ENCODE measurements at places on chromosomes 6 and 20.

DNA sequence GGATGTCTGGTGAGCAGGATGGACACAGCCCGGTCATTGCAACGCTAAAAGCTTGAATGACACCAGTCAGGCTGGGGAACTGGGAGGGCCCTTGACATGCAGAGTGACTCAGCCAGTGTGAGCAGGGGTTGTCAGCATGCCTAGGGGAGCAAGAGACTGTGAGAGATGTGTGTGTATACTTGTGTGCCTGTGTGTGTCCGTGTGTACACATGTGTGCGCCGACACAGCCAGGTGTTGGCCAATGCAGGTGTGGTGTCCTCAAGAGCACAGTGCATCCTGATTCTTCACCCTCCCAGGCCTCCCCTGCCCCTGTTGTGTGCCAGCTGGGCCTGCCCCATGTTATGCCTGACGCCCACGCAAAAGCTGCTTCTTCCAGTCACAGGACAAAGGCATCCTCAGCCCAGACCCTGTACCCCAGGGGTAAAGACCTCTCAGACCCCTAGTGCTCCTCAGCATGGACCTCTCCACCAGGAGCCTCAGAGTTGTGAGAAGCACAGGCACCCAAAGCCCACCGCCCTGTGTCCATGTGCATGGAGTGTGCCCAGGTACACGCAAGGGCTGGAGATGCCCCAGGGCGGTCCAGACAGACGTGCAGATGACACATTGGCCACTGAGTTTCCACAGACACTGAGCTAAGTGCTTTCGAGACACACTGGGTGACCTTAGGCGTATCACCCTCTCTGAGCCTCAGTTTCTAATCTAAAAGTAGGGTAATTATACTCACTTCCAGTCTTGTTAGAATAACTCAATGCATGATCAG, 16.6 kb downstream of the NRSN2 start:
- DNase-seq, result no peak

GRCh38 chr20:53149890-53150205, 177.7 kb downstream of the TSHZ2 start:
- no peak for DNase-seq

- DNase-seq, result no peak
Observed at GRCh38 chr20:60868316-60868891, 383.7 kb upstream of the CDH4 start.

DNA sequence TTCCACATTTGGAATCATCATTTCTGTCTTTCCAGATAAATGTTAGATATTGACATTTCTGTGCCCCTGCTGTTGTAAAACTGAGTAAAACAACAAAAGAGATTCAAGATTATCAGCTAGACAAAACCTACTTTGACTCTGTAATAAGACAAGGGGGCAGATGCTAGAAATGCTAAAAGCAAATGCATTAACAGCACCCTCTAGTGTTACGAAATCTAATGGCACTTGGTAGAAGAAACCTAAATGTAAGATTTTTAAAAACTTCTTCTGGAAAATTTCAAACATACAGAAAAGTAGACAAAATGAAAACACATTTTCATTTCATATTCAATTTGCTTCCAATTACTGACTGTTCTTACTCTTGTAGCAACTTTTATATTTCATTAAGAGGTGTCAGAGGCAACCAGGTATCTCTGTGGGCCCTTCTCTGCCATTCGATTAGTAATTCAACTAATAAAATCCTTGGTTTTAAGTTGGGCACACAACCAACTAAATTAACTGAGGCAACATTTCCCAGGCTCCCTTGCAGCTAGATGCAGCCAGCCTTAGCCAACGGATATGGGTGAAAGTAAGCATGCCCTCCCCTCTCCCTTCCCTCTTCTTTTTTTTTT, 45.0 kb downstream of the SLC23A2 start:
- DNase-seq, result no peak

DNA sequence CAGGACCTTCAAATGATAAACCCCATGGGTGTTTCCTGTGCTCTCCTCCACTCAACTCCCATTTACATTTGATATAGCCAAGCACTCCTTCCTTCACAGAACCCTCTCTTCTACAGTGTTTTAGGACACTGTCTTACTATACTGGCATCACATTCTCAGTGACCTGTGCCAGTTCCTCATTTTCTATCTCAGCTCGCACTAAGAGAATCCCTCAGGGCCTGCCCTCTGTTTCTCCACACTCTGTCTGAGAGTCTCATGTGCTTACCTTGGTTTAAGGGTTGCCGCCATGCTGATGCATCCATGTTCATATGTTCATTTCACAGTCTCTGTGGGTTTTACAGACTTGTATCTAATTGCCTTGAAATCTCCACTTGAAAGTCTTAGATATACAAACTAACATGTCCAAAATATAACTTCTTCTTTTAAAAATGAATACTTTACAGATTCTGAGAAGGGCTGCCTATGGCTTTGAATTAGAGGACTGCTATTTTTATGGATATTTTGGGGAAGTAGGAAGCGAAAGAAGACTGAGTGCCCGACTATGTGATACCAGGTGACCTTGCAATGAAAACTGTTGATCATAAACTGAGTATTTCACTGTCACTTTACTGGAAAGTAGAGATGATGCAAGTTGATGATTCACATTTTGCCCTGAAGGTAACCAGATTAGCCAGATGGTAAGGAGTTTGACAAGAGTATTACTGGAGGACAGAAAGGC, 153.1 kb upstream of the SIM1 start:
- DNase-seq, result no peak

DNA sequence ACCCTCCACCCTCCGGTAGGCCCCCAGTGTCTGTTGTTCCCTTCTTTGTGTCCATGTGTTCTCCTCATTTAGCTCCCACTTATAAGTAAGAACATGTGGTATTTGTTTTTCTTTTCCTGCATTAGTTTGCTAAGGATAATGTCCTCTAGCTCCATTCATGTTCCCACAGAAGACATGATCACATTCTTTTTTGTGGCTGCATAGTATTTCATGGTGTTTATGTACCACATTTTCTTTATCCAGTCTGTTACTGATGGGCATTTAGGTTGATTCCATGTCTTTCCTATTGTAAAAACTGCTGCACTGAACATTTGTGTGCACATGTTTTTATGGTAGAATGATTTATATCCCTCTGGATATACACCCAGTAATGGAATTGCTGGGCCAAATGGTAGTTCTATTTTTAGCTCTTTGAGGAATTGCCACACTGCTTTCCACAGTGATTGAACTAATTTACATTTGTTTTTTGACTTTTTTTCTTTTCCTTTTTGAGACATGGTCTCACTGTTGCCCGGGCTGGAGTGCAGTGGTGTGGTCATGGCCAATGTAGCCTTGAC, 4.5 kb downstream of the KPNA5 start:
- DNase-seq, result no peak

DNA sequence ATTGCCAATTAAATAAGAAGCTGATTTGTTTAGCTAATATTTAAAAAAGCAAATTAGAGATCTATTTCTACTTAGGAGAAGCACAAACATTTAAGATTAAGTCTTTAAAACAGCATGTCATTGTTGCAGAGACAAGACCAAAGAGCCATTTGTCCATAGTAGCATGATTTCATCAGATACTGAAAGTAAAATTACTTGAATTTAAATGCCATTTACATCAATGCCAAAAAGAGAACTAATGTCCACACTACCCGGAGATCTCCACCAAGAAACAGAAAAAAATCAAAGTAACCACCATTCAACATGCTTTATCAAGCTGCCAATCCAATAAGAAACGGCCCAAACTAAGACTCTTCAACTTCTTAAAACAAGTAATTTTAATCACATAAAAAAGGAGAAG, 15.7 kb downstream of the AURKA start:
- DNase-seq, result no peak

DNA sequence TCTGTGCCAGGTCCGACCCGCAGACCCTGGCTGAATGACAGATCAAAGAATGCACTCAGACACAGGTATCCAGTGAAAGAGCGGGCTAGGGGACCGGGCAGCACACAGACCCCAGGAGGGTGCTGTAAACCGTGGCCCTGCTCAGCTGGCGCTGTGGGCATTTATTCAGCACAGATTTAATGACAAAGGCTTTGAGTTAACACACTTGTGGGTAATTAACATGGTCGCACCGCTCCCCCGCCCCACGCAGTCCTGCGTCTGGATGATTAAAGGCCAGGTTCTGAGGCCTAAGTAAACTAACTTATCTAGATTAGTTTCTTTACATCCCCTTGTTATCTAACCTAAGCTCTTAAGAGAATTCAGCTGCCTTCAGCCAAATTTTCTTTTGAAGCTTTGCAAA, 3.5 kb downstream of the MAK start:
- DNase-seq, result no peak

GRCh38 chr20:32474009-32474716, 111.0 kb downstream of the NOL4L start:
- no peak for DNase-seq

DNA sequence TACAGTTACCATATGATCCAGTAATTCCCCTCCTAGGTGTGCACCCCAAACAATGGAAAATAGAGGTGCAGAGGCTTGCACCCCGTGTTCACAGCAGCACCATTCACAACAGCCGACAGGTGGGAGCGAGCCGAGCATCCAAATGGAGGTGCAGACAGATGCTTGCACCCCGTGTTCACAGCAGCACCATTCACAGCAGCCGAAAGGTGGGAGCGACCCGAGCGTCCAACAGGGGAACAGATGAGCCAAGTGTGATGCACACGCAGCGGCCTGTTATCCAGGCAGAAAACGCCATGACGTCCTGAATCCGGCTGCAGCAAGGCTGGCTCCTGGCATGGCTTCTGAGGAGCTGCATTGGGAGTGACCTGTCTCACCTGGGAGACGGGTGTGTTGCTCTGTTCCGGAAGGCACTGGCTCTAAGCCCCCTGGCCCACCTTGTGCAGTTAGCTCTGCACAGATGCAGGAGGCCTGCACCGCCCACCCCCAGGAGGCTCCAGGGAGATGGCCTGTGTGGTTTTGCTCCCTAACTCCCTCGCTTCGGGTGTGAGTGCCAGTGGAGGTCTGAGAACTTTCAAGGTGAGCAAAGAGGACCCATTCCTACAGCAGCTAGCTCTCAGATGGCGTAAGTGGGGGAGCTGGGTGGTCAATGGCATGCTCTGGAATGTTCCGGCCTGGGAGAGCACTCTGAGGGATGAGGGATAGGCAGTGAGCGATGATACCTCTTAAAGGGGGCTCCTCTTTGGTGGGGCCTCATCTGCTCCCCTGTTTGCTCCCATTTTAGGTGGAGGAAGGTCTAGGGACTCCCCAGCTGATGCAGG, 47.8 kb upstream of the FRMD1 start:
- DNase-seq, result no peak

DNA sequence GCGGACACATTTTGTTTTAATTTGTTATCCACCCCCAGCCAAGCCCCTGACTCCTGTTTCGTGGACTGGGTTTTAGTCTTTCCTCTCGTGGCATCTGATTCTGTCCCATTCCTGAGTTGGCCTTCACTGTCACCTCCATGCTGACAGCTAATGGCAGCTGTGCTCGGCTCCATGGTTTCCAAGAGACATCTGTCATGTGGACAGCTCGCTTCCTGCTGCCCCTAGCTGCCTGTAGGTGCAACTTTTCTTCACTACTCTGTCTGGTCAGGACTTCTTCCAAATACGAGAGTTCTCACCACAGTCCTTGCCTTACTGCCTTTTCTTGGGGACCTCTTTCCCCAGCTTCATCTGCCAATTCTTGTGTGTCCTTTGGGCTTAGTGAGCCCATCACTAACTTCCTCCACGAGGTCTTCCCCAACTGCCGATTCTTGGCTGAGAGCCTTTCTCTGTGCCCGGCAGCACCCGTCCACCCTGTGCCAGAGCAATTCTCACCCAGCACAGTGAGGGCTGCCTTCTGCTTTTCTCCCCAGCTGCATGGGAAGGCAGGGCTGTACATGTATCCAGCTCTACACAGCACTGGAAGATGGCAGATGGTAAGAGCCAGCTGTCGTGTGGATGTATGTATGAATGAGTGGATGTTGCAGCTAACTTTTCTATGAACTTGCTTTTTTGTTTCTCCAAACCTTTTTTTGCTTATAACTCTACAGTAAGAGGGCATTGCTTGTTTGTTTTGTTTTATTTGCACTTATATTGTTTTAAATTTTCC, 140.4 kb downstream of the F13A1 start:
- no peak for DNase-seq

DNA sequence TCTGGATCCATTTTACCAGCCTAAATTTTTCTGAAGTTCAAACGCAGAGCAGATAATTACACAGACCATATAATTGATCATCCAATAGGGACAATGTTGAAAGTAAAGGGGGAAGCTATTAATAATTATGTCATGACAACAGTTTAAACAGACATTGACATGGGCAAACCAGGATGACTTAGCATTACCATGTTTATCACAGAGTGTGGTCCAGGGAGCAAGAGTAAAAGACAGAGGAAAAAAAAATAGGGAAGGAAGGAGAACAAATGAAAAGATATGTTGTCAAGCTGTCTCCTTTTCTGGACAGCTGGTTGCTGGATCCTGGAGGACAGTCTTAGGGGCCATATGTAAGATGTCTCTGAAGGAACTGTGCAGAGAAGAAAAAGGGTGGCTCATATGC, 69.4 kb upstream of the FBXL4 start:
- DNase-seq, result no peak

- no peak for DNase-seq
Observed at GRCh38 chr6:100693249-100693927, 187.7 kb downstream of the ASCC3 start.

- no peak for DNase-seq
Observed at GRCh38 chr6:81755551-81755950, 3.1 kb upstream of the TENT5A start.

- no peak for DNase-seq
Observed at GRCh38 chr6:42742116-42742894, 3.6 kb downstream of the TBCC start.

- no peak for DNase-seq
Observed at GRCh38 chr6:168684471-168684870, 243.5 kb downstream of the SMOC2 start.

GRCh38 chr20:47642118-47642517, 140.4 kb downstream of the NCOA3 start:
- no peak for DNase-seq

- DNase-seq, result no peak
Observed at GRCh38 chr6:145017516-145017915, 717.8 kb downstream of the EPM2A start.

DNA sequence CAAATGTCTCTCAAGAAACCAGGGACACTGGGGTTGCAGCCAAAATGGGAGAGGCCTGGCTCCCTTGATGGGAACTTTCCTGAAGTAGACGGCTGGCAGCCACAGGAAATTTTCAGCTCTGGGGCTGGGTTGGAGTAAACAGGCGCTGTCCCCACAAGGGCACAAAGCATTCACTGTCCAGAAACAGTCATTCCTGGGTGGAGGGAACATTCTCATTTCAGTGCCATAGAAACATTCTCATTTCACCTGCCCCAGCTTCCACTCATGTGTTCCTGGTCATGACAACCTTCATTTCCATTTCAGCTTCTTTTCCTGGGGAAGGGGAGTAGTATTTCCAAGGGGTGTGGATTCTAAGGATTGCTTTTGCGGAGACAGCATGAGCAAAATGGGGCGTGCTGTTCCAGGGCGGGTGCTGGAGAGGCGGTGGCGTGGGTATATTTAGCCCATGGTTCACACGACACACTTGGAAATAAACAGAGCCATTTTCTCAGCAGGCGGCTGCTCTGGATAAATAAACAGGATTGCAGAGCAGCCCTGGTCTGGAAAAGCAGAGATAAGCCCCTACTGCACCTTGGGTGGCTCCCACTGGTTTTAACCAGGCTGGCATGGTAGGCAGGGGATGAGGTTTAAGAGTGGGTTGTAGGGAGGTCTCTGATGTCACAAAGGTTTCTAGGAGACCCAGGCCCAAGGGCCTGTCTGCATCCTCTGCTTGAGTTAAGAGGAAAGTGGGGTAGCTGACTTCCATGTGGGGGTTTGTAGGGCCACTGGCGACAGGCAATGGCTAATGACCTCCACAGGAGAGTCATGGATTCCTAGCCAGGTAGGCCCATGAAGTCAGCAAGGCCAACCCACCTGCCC, 32.9 kb downstream of the COX4I2 start:
- no peak for DNase-seq

- no peak for DNase-seq
Observed at GRCh38 chr20:24364482-24364881, 104.9 kb upstream of the SYNDIG1 start.

Data from stimulated activated CD4-positive, alpha-beta T cell treated with anti-CD3 and anti-CD28 coated beads, TNF-alpha, amount 100 ng/mL, for 1 hour (primary cell).